Activated CD8-positive, alpha-beta T cell treated with anti-CD3 and anti-CD28 coated beads for 36 hours (primary cell): ENCODE measurements at places on chromosomes 16 and 17. TPM values are rescaled to one million over a fixed set of nuclear protein-coding genes. Genes with fewer than 3 reads are reported as not detected.

- DNase-seq, result no peak
Observed at GRCh38 chr16:19882646-19883045, 2.0 kb downstream of the GPRC5B start.

DNA sequence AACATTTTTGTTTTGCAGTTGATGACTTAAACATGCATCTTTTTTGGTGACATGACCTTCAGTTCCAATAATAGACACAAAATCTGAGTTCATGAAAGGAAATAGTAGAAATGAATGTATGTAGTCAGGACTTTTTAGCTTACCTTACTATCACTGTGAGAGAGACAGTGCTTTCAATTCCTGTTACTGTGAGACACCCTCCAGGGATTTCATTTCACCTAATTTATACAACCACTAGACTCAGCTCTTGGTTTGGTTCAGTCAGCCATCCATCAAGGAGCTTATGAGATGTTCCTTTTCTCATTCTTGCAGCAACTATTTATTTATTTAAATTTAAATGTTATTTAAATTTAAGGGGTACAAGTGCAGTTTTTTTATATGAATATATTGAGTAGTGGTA lies 77.9 kb downstream of the MAP2K4 start:
- no peak for DNase-seq

- DNase-seq, result no peak
Observed at GRCh38 chr17:58365980-58366595, 14.1 kb upstream of the SUPT4H1 start.

Gene UMOD
- total RNA-seq, result not detected

Gene GJC1
- 5.6 TPM for total RNA-seq

DNA sequence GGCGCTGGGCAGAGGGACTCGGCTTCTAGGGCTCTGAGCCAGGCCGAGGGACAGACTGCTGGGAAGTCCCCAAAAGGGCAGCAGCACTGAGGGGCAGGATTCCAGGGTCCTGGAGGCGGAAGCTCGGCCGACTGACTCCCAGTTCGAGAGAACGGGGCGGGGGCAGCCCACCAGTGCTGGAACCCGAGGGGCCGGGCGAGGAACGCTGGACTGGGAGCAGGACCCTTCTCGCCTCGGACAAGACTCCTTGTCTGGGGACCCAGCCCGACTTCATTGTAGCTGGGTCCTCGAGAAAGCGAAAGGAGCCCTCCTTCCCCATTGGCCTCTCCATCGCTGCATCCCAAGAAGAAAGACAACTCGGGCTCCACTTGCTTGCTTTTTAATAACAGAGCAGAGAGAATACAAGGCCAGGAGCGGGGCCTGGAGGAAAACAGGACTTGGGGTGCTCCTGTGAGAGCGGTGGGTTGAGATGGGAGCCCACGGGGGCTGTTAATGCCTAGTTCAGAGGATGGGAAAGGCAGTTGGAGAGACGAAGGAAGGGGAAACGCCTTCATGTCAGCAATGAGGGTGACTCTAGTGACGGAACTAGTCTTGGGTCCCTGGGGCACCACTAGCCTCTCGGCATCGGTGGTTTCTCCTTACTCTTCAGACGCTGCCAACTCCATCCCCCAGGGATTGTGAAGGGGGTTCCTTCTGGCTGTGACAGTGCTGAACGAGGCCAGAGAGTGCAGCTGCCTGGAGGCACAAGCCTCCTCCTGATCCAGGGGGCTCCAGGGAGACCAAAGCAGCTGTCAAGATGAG lies 492 bp upstream of the CAMTA2 start:
- DNase-seq, result peak; percentile 21

DNA sequence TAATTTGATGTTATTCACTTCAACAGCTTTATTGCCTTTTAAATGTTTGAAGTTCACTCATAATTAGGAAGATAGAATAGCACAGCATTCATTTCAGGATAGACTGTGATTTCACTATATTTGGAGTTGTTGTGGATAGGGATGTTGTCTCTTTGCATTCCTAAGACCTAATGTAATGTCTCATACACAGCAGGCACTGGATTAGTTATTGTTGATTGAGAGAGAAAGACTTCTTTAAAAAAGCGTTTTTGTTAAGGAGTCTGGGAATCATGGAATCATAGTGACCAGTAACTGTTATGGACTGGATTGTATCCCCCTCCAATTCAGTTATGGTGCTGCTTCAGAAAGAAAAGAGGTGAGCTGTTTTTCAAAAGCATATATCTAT lies 122.0 kb downstream of the USP22 start:
- no peak for DNase-seq

GRCh38 chr17:78840530-78840779 lies 159 bp downstream of the USP36 start:
- DNase-seq, result no peak

GRCh38 chr17:72926171-72926570 lies 166.3 kb downstream of the SLC39A11 start:
- DNase-seq, result no peak

Gene TMEM98
- total RNA-seq, result not detected

- peak; percentile 42 for DNase-seq
Observed at GRCh38 chr16:79618041-79618691, 17.6 kb upstream of the MAF start.

DNA sequence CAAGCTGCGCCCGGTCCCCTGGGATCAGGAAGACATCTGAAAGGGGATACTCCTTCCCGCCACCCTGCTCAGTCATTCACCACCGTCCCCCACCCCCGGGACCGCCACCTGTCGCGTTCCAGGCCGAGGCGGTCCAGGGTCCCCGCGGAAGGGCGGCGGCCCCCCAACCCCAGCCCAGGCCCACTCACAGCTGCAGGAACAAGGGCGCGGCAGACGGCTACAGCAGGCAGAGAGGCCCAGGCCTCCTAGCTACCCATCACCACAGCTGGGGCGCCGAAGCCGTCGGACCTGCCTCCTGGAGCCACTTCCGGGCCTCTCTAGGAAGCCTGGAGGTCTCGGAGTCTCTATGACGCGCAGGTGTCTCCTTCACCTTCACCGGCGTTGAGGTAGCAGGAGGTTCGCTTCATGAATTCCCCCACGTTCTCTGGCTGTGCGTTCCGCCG lies at the start of gene SDR42E1:
Gene SDR42E1 (minus strand): TSS at position 272 of the 443 bp plus-strand sequence. CDS start 10,612 bp downstream, outside the sequence.
- DNase-seq, result peak; percentile 81

- no peak for DNase-seq
Observed at GRCh38 chr17:8154608-8155155, 2.5 kb upstream of the PER1 start.
